ENCODE measurements at places on chromosomes 16 and 17.

DNA sequence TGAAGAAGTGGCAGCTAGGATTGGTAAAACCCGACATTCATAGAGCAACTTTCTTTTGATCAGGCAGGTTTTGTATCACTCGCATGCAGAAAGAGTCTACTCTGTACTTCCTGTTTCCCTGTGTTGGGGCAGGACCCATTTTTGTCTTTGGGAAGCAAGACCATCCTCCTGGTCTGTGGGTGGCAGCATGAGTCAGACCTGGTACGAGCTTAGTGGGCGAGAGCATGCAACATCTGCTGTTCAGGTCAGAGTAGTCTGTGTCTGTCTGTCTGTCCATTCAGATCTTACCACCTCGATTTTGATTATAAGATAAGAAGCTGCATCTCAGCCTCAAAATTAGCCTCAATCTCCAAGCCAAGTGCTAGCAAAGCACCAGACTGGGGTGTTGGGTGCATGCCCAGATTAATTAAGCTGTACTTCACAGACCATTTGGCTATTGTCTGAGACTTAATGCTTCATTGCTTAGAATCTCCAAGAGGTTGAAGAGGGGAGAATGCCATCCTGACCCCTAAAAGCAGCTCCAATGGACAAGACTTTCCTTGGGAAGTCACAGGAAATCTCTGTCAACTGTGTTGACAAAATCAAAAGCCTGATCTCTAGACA is 110.9 kb downstream of the XYLT1 start:
- DNase-seq, result peak; percentile 63

GRCh38 chr17:77774182-77774581 is 184.3 kb upstream of the TNRC6C start:
- no peak for DNase-seq

DNA sequence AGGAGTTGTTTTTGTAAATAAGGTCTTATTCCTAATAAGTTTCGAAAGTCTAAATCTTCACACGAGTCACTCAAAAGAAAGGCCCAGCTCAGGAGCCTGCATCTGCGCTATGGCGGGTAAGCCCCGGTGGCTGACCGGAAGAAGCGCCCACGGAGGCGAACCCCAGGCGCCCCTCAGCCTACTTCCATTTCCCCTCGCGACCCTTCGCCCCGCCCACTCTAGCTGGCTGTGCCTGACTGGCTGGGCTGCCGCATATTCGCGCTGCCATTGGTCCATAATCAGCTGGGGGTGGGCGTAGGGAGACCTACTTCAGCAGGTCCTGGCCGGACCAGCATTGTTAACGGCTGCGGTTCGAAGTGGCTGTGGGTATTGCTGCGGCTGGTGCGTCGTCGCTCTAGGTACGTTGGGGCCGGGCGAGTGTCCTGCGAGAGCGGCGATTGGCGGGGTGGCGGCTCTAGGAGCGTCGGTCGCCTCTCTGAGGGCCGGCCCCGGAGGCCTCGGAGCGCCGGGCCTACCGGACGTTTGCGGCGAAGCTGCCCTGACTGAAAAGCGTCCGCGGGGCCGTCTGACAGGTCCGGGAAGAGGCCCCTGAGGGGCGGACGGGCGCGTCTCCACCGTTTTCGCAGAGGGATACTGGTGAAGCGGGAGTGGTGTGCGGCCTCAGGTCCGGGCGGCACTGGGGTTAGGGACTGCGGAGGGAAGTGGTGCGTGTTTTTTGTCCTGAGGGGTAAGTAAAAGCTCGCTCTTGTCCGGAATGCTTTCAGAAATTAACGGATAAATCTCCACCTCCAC is at the start of gene ATF7IP2:
Gene ATF7IP2, plus strand, starts transcription at position 337 of the 792 bp plus-strand sequence. CDS start 44,560 bp downstream, outside the sequence.
- DNase-seq, result no peak

- DNase-seq, result no peak
These were observed 15.6 kb downstream of the MYLK3 start for GRCh38 chr16:46732561-46732960.

DNA sequence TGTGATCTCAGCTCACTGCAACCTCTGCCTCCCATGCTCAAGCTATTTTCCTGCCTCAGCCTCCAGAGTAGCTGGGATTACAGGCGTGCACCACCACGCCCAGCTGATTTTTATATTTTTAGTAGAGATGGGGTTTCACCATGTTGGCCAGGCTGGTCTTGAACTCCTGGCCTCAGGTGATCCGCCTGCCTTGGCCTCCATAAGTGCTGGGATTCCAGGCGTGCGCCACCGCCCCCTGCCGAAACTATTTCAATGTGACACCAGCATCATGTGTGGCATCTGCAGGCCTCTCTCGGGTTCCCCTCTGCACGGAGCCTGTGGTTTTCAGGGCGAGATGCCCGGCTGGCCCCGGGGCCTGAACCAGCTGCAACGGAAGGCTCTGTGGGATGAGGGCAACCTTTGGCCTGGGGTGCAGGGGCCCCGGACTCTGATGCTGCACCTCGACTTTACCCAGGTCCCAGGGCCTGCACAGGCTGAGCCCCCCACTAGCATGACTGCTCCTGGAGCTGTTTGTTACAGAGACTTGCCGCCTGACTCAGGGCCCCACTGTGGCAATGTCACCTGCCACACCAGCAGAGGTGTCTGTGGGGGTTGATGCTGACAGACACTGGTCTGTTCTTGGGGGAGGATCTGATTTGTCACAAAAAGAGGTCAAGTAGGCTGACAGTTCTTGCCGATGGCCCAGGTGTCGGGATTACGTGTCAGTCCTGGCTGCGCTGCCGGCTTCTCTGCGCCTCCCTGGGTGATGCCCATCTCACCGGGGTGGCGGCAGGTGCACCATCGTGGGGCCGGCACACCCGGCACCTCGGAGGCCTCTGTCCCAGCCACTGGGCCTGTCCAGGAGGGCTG is 8.6 kb upstream of the TEX19 start:
- no peak for DNase-seq

DNA sequence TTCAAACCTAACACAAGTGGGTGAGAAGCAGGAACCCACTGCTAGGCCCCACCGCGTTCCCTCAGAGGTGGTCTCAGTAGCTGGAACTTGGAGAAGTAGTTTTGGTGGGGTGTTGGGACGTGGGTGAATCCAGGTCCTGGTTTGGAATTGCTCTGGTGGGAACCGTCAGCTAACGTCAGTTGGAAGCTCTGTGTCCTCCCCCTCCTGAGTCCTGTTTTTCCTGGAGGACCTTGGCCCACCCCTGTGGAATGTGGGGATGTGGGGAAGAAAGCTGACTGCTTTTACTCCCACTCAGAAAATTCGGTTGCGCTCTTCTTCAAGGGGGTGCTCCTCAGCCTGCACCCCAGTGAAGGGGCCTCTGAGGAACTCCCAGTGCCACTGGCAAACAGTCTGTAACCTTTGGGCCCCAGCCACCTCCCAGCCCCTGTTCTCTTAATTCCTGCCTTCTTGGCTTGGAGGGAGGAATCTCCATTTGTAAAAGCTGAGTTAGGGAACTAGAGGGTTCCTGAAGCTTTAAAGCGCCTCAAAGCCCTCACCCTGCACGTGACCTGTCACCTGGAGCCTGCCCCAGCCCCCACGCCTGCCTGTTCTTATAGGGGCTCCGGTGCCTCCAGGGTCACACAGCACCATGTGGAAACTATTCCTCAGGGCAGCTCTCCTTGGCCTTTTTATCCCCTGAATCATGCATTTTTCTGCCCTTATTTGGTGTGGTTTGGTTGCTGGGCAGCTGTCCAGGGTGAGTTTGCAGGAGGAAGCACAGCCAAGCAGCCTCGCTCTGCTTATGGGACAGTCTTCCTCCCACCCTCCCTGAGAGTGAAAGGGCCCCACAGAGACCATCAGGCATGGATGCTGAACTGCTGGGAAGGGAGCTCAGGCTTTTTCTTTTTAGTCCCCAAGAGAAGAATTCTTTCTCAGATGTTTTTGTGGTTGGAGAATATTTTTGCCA is 16.2 kb upstream of the NAGLU start:
- peak; percentile 34 for DNase-seq

DNA sequence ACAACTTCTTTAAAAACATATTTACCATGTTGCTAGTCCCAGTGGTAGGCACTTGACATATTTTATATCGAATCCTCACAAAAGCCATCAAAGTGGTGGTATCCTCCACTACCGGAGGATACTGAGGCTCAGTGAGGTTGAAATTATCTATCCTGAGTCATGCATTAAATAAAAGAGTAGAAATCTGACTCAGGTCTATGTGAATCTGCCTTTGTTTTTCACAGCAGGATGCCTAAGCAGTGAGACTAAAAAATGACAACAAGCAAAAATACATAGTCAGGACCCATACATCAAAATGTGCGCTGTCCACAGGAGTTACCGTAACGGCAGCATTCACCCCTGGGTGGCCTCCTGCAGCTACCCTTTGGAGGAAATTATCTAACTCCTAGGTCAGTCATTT is 17.7 kb downstream of the BRD7 start:
- DNase-seq, result no peak

DNA sequence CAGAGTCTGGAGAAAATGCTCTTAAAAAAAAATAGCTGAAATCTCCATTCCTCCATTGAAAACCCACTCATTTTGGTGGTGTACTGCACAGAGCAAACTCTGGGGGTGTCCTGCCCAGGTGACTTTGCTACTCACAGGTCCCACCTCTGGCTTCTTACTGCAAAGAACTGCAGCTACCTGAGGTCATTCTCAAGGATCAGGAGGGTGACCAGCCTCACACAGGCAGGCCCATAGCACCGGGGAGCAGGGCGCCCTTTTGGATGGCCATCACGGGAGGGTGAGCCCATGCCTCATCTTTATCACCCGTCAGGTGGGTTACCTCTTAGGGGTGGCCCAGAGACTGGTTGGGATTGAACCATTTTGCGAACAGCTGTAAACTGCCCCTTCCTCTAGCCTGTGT is 32.6 kb upstream of the BRD7 start:
- no peak for DNase-seq

GRCh38 chr17:45150911-45151809 is 2.9 kb downstream of the HEXIM1 start:
- DNase-seq, result no peak

GRCh38 chr16:24195221-24195620 is 60.9 kb upstream of the CACNG3 start:
- DNase-seq, result no peak

- no peak for DNase-seq
These were observed 92.7 kb upstream of the FA2H start for GRCh38 chr16:74867281-74867849.

GRCh38 chr17:41347869-41348760 is 2.5 kb downstream of the KRT33A start:
- no peak for DNase-seq

DNA sequence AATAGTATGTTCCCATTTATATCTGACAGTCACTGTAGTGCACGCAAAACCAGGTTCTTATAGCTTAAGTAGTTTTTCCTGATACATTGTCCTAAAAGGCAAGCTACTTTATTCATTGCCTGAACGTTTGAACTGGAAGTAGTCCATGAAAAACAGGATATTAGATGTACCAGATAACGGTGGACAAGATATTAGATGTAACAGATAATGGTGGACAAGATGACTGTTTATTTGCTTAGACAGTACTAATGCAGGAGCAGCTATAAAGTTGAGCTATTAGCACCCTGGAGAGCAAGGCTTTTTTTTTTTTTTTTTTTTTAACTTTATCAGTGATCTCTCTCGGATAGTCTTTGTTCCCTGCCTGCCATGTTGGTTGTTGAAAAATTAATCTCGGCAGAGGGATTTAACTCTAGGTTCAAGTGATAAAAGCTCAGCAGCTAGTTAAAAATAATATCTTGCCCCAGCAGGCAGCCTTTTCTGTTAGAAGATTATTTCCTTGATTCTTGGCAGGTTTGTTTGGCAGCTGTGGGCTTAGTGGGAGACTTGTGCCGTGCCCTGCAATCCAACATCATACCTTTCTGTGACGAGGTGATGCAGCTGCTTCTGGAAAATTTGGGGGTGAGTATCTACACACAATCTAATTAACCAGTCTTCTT is 17.3 kb upstream of the TBKBP1 start:
- no peak for DNase-seq
